NCI-H526 (cell line): ENCODE measurements at places on chromosomes 2 and 18.

DNA sequence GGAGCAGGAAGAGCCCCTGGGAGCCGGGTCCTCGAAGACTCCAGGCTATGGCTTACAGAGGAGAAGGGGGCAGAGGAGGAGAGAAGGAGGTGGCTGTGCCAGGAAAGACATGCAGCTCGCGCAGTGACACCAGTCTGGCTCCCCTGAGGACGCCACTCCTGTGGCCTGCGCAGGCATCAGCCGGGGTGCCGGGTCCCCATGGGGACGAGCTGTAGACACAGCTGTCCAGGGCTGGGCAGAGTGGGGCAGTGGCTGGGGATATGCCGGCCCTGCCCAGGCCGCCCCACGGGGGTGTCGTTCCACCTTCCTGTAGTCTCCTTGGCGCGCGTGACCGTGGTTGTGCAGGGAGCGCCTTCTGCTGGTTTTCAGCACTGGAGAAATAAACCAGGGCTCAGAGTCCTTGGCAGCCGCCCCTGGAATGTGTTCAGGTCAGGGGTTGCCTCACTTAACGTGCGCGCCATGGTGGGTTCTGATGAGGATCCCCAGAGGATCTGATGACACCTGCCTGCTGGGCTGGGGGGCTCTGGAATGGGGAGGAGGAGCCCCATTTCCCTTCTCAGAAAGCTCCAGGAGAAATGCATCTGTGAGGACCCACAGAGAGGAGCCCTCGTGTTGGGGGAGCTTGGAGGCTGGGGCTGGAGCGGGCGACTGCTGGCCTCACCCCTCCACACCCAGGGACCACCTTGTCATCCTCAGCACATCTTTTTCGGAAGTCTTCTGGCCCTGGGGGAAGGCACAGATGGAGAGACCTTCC, 26.7 kb downstream of the RAMP1 start:
- no peak for DNase-seq

- DNase-seq, result no peak
Observed at GRCh38 chr2:120108049-120108448, 95.2 kb downstream of the EPB41L5 start.

- DNase-seq, result no peak
Observed at GRCh38 chr2:215698566-215698965, 262.7 kb upstream of the FN1 start.

DNA sequence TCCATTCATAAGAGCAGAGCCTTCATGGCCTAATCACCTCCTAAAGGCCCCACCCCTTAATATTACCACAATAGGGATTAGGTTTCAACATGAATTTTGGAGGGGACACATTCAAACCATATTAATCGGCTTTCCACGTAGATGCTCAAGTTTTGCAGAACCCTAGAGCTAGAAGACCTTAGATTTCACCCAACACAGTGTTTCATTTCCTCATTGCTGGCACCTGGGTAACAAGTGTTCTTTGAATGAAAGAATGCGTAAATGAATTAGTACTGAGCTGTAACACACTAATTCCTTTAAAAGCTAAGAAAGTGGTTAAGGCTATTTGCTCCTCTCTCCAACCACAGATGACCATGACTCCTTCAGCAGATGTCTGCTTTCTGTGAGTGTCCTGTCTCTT, 252.5 kb downstream of the SMAD2 start:
- DNase-seq, result no peak
